ENCODE measurements at places on chromosomes 6 and 20.

DNA sequence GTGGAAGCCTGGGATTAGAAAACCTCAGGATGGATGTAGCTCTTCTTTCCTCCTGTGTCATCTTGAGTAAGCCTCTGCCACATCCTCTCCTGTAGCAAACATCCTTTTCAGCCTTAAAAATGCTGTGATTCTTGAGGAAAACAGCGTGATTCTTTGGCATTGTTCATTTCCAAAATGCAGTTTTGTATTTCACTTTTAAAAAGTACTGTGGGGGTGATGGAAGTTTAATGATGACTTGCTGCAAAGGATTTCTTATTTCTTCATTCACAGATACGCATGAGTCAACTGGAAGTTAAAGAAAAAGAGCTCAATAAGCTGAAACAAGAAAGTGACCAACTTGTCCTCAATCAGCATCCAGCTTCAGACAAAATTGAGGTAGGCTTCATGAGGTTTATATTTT is 23.9 kb upstream of the SNRNP48 start:
- no peak for DNase-seq

GRCh38 chr20:23566199-23566932 is 1.9 kb downstream of the CST9L start:
- DNase-seq, result no peak

DNA sequence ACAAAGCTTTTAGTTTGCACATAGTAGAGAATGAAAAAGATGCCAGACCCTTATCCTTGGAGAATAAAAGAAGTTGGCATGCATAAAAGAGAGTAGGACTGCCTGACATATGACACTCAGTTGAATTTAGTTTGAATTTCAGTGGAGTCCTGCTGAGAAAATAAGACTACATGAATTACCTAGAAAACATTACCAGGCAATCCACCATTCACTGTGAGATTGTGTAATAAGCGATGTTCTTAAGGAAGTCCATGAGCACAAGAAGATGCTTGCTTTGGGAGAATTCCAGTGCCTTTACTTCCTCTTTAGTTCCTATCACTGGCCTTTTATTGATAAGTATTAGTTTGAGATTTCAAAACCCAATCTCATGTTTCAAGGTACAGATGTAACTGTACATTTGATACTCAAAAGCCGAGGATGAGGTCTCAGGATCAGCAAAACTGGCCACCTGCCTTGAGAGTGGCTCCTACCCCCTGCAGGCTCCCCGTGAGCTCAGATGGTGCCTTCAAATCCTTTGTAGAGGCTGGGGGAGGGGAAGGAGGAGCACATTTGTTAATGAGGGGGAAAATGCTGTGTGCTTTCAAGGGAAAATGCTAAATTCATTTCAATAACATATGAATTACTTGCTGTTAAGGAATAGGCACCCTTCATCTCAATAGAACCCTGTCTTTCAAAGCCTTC is 11.2 kb upstream of the UNC93A start:
- DNase-seq, result no peak

DNA sequence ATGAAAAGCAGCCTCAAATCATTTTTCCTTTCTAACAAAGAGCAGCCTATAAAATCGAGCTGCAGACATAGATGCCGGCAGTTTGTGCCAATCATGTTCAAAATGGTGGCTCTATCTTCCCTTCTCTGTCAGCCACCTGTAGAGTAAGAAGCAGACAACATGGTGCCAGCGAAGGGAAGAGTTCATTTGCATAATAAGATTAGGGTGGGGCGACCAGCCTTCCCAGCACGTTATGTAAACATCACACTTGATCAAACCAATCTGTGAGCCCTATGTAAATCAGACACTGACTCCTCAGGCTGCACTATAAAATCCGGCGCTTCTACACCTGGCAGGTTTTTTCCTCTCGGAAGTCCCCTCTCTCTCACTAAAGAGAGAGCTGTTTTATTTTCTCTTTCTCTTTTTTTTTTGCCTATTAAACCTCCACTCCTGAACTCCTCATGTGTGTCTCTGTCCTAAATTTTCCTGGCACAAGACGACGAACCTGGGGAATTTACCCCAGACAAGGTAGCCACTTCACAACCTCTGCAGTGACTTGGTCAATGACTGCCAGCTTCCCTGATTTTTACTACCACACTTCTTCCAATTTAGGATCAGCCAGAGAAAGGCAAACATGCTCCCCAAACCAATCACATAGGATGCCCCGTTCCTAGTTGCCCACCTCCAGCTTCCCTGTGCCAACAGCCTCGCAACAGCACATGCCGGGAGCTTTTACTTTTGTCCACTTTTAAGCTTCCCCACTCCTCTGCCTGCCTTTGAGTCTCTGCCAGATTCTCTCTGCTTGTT is 12.9 kb downstream of the TPMT start:
- DNase-seq, result no peak

DNA sequence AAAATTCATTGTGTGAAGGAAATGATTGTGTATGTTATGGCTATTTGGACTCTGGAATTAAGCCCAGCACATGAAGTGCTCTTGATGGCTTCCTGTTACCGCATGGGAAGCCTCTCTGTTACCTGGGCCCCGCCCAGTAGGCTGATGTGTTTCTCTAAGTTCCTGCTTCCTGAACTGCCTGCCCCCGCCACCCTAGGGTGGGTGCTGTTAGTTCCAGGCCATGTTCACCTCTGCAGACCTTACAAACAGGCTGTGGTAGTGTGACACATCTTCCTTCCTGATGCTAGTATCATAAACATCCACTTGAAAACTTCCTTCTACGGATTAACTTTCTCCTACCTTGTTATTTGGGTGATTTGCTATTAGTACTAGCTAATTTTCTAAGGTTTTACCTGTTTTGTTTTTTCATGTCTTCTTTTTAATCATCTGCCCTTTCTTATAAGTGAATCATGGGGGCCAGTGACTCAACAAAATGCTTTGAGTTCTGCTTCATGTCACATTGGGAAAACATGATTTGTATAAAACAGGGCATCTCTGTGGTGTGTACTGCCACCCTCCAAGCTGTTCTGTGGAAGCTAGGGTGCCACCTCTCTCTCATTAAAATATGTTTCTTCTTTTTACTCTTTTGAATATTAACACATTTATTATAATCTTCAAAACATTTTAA is 40.6 kb downstream of the SH3BGRL2 start:
- peak; percentile 19 for DNase-seq

- DNase-seq, result no peak
Observed at GRCh38 chr6:146071781-146072180, 42.9 kb downstream of the GRM1 start.

DNA sequence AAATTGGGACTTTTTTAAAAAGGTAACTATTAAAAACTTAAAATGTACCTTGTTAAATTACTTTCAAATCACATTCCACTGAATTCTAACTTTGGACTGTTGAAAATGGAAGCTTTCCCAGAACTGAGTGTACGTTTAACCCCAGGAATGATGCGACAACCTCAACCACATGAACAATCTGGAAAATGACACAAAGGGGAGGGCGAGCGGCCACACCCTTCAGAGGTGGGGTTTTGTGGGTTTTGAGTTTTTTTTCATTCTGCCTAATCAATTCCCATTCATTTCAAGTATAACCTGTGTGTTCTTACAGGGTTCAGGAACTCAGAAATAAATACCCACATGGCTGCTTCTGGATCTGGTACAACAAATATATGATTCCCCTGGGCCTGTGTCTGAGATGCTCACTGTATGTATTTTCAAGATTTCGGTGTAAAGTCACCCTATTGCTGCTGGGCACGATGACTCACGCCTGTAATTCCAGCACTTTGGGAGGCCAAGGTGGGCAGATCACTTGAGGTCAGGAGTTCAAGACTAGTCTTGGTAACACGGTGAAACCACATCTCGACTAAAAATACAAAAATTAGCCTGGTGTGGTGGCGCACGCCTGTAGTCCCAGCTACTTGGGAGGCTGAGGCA is 21.6 kb downstream of the CNKSR3 start:
- DNase-seq, result no peak

DNA sequence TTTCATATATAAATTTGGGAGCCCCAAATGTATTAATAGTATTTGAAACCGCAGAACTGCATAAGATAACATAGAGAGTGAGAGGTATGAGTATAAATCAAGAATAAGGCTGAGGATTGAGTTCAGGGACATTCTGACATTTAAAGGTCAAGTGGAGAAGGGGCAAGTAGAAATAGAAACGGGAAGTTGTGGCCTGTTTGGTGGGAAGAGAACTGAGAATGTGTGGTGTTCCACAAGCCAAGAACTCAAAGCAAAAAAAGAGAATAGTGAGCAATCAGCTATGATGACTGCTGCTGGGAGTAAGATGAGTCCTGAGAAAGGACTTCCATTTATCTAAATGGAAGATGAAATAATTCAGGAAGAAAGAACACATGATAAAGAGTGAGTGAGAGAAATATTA is 418.4 kb downstream of the CD109 start:
- no peak for DNase-seq

DNA sequence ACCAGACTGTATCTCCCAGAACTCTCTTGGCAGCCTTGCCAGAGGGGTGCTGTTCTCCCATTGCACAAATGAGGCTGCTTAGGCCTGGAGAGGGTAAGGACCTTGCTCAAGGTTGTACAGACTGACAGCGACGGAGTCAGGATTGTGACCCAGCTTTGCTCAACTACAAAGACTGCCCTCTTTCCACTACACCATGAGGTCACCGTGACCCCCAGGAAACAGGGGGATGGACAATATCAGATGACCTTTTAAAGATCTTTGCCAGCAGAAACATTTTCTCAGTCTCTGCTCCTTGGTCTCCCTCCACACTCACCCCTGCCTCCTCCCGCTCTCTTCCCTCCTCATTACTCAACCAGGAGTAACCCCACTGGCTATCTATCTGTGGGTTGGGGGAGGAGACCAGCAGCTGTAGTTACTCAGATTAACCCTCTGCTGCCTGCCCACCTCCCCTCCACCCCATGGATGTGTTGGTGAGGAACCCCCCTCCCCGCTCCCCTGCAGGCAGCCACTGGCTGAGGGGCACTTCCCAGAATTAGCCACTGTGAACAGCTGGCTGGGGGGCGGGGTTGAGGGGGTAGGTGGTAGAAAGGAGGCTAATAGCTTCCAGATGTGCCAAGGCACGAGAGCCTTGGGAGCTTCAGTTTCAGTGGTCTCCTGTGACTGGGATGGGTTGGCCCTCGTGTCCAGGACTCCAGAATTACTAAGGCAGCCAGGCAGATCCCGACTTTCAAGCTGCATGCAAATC is 26.9 kb upstream of the MRPS18A start:
- DNase-seq, result no peak

- DNase-seq, result peak; percentile 43
Observed at GRCh38 chr6:111764238-111765175, 108.7 kb downstream of the FYN start.

DNA sequence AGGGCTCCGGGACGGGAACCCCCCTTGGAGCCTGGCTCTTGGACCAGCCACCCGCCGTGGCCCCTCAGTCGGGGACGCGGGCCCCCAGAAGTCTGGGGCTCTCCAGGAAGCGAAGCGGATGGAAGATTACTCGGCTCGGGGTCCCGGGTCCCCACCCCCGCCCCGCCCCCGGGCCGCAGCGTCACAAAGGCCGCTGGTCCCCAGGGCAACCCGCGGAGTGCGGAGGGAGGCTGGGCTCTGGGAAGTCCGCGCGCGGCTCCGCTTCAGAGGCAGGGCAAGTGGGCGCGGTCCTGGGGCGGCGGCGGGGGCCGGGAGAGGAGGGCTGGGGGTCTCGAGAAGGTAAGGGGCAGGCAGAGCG is at the start of gene FNDC11:
Gene FNDC11, plus strand, starts transcription at position 227 of the 358 bp plus-strand sequence. CDS start 1,505 bp downstream, outside the sequence.
- no peak for DNase-seq

- DNase-seq, result no peak
Observed at GRCh38 chr6:24619661-24620060, 26.3 kb downstream of the KIAA0319 start.

DNA sequence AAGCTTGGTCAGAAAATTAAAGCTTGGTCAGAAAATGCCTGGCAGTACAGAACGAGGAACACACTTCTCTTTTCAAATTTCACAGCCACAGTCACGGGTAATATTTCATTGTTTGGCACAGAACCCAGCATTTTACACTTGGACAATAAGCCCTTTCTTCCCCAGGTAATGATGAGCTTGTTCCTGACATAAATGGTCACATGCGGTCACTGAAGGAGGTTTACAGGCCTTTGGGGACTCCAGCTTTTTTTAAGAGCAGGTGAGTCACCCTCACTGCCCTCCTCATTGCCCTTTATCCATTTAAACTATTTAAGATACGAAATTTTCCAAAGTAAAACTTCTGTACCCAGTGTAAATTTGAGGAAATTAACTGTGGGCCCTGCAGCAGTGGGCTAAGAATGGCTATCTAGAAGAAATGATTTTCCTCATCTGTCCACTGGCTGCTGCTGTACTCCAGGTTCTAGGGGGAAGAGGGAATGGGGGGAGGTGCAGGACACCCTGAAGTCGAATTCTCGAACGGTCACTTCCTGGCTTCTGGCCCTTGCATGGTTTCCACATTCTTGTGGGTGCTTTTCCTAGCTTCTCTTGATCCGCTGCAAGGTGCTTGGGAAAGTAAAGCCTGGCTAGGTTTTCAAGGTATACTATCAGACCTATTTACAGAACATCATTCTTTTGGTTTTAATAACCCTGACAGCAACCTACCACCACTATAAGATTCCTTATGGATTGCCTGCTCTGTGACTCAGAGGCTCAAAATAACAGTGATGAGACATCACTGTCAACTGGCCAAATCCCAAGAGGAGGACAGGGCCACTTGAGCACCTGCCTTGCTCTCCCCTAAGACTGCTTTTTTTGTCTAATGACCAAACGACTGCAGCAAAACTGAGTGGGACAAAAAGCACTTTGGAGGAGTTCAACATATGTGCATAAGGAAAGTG is 75.8 kb downstream of the PREP start:
- no peak for DNase-seq

GRCh38 chr6:210104-210456 is 82.2 kb upstream of the DUSP22 start:
- no peak for DNase-seq

DNA sequence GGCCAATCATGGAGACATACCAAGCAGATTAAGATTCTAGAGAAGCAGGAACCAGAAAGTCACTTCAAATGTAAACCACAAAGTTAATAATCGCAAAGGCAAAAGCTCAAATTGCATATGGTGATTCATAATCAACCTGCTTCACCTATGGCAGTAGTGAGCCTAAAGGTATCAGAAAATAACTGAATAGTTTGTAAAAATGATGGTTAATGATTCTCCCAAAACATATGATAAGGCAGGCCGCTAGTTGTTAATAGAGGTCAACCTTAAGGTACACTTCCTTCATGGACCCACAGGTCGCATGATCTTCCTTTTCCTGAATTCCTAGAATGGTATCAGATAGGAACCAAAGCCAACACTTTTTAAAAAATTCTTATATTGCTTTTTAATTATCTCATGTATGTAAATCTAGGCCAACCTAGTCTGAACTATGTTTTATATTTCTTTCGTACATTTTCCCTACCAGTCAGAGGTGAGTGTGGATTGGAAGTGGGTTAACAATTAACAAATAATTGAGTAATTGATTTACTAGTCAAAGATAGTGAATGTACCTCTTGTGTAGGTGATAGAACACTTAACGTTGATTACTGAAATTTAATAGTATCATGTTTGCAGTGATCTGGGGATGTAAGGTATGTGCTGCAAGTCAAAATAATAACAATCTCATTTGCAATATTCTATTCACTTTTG is 16.4 kb downstream of the TAAR2 start:
- no peak for DNase-seq

- no peak for DNase-seq
Observed at GRCh38 chr20:46255440-46256104, 52.7 kb downstream of the CDH22 start.
